Ovary (tissue), 10 donors: ENCODE measurements at places on chromosomes 7 and 10. TPM values are rescaled to one million over a fixed set of nuclear protein-coding genes. Genes with fewer than 3 reads are reported as not detected.

The IL2RA gene
- total RNA-seq = 1.3 TPM

DNA sequence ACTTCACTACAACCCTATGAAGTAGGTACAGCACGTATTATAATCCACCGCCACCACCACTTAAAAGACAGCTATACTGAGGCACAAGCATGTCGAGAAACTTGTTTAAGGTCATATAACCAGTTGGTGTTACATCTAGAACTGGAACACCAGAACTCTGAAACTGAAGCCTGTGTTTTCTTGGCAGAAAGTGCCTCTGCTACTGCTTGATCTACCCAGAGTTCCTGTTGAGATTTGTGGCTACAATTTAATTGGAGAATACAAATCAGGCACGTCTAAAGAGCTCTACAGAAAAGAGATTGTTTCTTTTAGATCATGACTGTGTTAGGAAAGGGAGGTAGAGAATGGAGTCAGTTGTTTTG, 4.3 kb upstream of the ADD3 start:
- no peak for DNase-seq
- H3K27me3 ChIP-seq = no peaks in the 10 kb centered on the region
- H3K4me3 ChIP-seq = no peak overlapping the region
- no peak overlapping the region for H3K27ac ChIP-seq

The SLC39A12 gene
- total RNA-seq = not detected

GRCh38 chr10:31700181-31700611, 228.4 kb downstream of the ARHGAP12 start:
- H3K36me3 ChIP-seq = no peaks in the 10 kb centered on the region
- H3K4me1 ChIP-seq = peaks cover 18% of the 10 kb centered on the region
- H3K4me3 ChIP-seq = no peak overlapping the region
- H3K27ac ChIP-seq = peak overlapping the region; percentile 40
- H3K27me3 ChIP-seq = no peaks in the 10 kb centered on the region

The PON3 gene
- 14.6 TPM for total RNA-seq

GRCh38 chr10:370449-370825, 235.2 kb downstream of the ZMYND11 start:
- no peak overlapping the region for H3K4me3 ChIP-seq
- no peaks in the 10 kb centered on the region for H3K4me1 ChIP-seq
- no peak overlapping the region for H3K27ac ChIP-seq

The IFIT1B gene
- total RNA-seq = not detected

- H3K27me3 ChIP-seq = no peaks in the 10 kb centered on the region
- peaks cover 6% of the 10 kb centered on the region for H3K4me1 ChIP-seq
- H3K36me3 ChIP-seq = no peaks in the 10 kb centered on the region
- no peak for DNase-seq
- no peak overlapping the region for H3K27ac ChIP-seq
- H3K4me3 ChIP-seq = no peak overlapping the region
These were observed 350.1 kb downstream of the RNLS start for GRCh38 chr10:88232983-88233543.

The AEBP1 gene
- 228 TPM for total RNA-seq

- no peaks in the 10 kb centered on the region for H3K27me3 ChIP-seq
- H3K4me1 ChIP-seq = no peaks in the 10 kb centered on the region
- no peak for DNase-seq
- no peak overlapping the region for H3K4me3 ChIP-seq
These were observed 60.4 kb downstream of the MEOX2 start for GRCh38 chr7:15626041-15626440.

The TRDMT1 gene
- total RNA-seq = 21.1 TPM

- no peaks in the 10 kb centered on the region for H3K36me3 ChIP-seq
- H3K4me3 ChIP-seq = no peak overlapping the region
- DNase-seq = no peak
- no peaks in the 10 kb centered on the region for H3K27me3 ChIP-seq
- no peak overlapping the region for H3K27ac ChIP-seq
These were observed 1305.4 kb upstream of the SORCS1 start for GRCh38 chr10:108469940-108470339.

GRCh38 chr7:159031750-159032149, 112.9 kb downstream of the VIPR2 start:
- H3K4me1 ChIP-seq = peaks cover 7% of the 10 kb centered on the region
- no peak overlapping the region for H3K4me3 ChIP-seq
- peak overlapping the region; percentile 91 for H3K27ac ChIP-seq
- no peaks in the 10 kb centered on the region for H3K36me3 ChIP-seq
- no peaks in the 10 kb centered on the region for H3K27me3 ChIP-seq

The OR13A1 gene
- total RNA-seq = 0.15 TPM

GRCh38 chr7:156609010-156609877, 31.3 kb upstream of the RNF32 start:
- no peak for DNase-seq
- no peaks in the 10 kb centered on the region for H3K27me3 ChIP-seq
- H3K4me3 ChIP-seq = no peak overlapping the region
- peaks cover 1% of the 10 kb centered on the region for H3K4me1 ChIP-seq

- H3K27me3 ChIP-seq = no peaks in the 10 kb centered on the region
- no peak for DNase-seq
- no peak overlapping the region for H3K4me3 ChIP-seq
These were observed 128.7 kb upstream of the JCAD start for GRCh38 chr10:30188101-30188500.

The VGF gene
- not detected for total RNA-seq

The OR2A42 gene
- 0.17 TPM for total RNA-seq

The ZNF239 gene
- 6.3 TPM for total RNA-seq

GRCh38 chr7:158275711-158276413, 311.8 kb downstream of the PTPRN2 start:
- no peaks in the 10 kb centered on the region for H3K36me3 ChIP-seq
- no peaks in the 10 kb centered on the region for H3K27me3 ChIP-seq
- DNase-seq = no peak
- H3K4me1 ChIP-seq = no peaks in the 10 kb centered on the region
